ENCODE measurements at places on chromosomes 3 and 15.

- no peak for DNase-seq
Observed at GRCh38 chr3:141116721-141117120, 65.6 kb downstream of the SPSB4 start.

GRCh38 chr3:78834910-78835309 lies 932.9 kb downstream of the ROBO1 start:
- no peak for DNase-seq

GRCh38 chr3:172514678-172515077 lies 8.6 kb downstream of the TNFSF10 start:
- DNase-seq, result no peak

GRCh38 chr15:39443659-39444219 lies 137.1 kb upstream of the THBS1 start:
- DNase-seq, result no peak

DNA sequence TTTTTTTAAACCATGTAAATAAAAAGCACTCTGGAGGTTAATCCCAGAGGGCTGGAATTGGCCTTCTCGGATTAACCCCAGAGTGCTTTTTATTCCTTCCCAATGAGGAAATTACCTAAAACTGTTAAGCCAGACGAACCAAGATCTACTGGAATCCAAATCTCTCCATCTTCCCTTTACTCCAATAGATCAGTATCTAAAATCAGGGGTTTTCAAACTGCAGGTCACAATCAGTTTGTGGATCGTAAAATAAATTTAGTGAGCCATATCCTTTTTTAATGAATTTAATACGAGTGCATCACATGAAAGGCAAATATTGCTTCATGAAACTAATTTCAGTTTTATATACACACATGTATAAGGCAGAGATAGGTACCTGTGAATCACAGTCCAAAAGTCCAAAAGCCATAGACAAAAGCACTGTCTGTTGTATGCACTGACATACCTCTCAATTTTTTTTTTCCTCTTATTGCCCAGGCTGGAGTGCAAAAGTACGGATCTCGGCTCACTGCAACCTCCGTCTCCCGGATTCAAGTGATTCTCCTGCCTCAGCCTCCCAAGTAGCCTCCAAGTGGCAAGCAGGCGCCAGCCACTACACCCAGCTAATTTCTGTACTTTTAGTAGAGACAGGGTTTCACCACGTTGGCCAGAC lies 61.3 kb downstream of the TBL1XR1 start:
- no peak for DNase-seq
